Suppressor macrophage treated with lipopolysaccharide for 4 hours (primary cell): ENCODE measurements at places on chromosomes 13 and 19.

DNA sequence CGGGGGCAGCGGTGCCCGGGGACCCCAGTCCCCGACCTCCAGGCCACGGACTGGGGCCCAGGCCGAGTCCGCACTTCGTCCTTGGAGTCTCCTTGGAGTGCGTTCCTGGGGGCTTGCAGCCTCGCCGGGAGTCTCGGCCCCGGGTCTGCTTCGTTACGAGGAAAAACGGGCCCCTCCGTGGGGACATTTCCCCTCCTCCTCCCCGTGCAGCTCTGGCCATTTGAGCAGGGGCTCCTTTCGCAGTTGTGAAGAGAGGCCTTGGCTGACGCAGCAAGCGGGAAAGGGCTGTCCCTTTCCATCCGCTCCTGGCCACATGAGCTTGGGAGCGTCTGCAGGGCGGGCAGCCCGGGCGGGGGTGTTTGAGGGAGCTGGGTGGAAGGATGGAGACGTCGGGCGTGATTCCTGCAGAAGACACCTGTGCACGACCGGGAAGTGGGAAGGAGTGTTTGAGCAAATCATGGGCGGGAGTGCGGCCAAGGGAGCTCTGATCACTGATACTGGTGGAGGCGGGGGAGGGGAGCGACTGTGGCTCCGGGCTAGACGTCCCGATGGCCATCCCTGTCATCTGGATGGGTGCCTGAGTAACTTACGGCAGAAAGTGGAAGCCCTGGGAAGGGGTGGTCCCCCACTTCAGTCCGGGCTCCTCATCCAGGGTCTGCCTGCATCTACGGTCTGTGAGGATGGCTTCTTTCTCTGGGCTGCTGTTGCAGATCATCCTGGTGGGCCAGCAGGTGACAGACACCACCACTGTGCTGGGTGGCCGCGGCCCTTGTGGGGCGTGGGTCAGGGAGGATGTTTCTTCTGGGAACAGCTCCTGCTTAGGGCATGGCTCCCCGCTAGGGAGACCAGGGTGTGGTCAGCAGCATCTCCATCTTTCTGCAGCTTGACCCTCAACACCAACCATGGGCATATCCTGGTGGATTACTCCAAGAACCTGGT lies 736 bp downstream of the GPI start:
- peak; percentile 38 for DNase-seq

GRCh38 chr19:41848666-41849065 lies 3.8 kb downstream of the DMRTC2 start:
- no peak for DNase-seq

GRCh38 chr13:76164290-76164689 lies 528.2 kb downstream of the LMO7 start:
- no peak for DNase-seq

GRCh38 chr19:10430505-10431253 lies 10.3 kb downstream of the PDE4A start:
- DNase-seq: peak; percentile 72

DNA sequence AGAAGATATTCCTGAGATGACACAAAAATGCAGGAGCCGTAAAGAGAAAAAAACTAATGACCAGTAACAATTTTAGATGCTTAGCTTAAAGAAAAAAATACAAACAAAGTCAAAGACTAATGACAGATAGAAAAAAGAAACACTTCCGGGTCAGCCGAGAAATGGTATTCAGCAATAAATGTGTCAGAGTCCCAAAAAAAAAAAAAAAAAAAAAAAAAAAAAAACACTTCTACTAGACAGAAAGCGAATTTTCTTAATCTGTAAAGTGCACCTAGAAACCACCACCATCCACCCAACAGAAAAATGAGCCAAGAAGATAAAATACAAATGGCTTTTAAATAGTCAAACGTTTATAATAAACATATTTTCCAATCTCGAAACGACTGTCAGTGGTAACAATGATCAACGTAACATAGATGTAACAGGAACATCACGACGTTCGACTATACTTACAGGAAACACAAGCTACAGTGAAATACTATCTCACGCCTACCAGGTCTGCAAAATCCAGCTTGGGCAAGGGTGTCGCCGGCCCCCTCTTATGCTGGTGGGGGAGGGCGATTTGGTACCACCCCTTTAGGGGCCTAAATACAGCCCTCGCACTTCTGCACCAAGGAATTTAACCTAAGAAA lies 10.6 kb downstream of the ABHD17A start:
- DNase-seq: peak; percentile 48

DNA sequence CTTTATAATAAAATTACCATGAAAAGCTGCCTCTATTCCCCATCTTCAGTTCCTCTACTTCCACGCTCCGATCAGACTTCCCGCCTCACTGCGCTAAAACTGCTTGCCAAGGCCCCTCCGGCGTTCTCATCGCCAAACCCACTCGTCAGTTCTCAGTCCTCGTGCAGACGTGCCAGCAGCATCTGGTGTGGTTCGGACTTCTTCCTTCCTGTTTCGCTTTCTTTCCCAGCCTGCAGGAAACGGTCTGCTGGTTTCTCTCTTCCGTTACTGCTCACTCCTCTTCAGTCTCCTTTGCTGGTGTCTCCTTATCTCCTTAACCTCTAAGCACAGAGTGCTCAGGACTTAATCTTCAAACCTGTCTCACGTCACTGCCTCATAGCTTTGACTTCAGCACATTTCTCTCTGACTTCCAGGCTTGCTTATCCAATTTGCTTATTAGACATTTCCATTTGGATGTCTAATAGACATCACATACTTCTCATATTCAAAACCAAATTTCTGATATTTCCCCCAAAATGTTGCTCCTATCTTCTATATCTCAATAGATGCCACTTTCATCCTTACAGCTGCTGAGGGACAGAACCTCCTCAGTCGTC lies 40.3 kb downstream of the RCBTB2 start:
- DNase-seq: peak; percentile 90

DNA sequence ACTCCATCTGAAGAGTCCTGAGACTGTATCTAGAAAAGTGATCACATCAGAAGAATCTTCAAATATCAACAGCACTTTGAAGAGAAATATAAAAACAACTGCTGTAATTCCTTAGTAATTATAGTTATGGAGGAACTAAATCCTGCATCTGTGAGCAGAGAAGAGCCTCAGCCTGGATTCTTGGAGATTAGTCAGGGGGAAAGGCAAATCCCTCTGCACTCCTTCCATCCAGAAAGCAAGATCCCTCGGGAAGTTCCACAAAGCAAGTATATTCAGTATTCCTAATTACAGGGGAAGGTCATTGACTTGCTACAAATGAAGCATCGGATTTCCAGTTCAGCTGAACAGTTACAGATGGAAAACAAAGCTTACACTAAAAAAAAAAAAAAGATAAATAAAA lies 256.6 kb upstream of the IPO5 start:
- no peak for DNase-seq

DNA sequence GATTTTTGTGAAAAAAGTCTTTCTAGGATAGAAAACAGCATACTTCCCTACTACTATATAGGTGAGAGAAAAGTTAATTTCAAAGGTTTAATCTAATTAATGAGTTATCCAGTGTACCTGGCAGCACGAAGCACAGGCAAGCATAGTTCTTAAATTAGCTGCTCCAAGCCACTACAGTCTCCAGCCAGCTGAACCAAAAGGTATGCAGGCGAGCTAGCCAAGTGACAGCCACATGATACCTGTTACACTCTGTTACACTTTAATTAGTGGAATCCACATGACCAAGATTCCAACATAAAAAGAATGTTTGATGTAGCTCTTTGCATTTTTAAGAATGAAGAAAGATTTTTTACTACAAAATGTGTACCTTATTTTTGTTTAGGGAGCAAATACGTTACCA lies 15.5 kb downstream of the SLC25A30 start:
- no peak for DNase-seq

DNA sequence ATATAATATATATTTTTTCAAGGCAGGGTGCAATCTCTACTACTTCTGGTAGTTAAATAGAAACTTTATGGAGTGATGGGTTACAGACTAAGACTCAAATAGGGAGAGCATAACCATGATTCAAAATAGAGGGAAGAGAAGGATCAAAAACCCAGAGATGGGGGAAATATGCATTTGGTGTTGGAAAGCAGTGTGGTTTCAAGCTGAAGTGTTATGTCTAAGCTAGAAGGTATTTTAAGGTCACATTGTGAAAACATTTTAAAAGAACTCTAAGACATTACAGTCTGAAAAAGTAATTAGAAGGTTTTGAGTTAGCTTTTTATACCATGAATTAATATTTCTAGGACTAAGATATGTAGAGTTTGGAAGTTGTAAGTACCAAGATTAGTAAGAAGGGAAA lies 2741.4 kb downstream of the PCDH9 start:
- DNase-seq: no peak

DNA sequence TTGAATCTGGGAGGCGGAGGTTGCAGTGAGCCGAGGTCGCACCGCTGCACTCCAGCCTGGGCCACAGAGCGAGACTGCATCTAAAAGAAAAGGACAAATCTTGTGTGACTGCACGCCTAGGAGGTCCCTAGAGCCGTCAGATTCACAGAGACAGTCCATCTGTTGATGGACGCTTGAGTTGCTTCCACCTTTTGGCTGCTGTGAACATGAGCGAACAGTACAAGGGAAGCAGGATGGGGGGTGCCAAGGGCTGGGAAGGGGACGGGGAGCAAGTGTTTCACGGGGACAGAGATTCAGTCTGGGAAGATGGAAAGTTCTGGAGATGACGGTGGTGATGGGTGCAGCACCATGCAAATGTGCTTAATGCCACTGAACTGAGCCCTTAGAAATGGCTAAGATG lies 78.7 kb downstream of the GNG7 start:
- no peak for DNase-seq

DNA sequence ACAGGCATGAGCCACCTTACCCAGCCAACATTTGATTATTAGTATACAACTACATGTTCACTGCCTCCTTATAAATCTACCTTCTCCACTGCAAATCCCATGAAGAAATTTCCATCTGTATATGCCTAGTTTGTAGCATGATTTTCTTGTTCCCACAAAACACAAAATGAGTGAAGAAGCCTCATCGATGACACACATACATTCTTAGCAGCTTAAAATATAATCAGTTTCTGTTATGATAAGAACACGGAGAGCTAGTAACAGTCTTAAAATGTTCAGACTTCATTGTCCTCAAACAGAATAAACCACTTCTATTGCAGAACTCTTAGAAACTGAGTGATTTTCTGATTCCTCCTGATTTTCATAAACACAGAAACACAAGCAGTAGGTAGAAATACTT lies 740.5 kb downstream of the PCDH9 start:
- DNase-seq: no peak

- no peak for DNase-seq
These were observed 100.4 kb downstream of the SLC10A2 start for GRCh38 chr13:102965802-102966201.

DNA sequence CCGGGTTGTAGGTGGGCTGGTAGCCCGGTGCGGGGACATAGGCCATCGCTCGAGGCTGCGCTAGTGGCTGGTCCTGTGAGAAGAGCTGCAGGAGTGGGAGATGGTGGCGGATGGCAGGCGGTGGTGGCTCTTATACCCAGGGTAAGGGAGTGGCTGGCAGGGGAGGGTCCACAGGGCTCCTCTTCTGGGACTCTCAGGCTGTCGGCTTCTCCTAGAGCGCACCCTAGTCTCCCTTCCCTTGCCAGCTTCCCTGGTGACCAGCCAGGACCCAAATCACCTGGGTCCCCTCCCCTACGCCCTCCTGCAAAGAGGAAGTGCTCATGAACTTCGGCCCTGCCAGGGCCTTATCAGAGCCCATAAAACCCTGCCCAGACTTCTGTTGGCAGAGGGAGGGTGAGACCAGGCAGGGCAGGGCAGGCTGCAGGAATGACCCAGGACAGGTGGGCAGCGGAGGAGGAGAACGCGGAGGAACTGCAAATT lies at the start of gene LGALS4:
LGALS4 (minus strand) TSS at position 105 of the 480 bp plus-strand sequence; CDS start at position 46, 59 bp downstream.
- DNase-seq: no peak

GRCh38 chr13:46389457-46390451 lies 2.7 kb upstream of the RUBCNL start:
- DNase-seq: peak; percentile 77

DNA sequence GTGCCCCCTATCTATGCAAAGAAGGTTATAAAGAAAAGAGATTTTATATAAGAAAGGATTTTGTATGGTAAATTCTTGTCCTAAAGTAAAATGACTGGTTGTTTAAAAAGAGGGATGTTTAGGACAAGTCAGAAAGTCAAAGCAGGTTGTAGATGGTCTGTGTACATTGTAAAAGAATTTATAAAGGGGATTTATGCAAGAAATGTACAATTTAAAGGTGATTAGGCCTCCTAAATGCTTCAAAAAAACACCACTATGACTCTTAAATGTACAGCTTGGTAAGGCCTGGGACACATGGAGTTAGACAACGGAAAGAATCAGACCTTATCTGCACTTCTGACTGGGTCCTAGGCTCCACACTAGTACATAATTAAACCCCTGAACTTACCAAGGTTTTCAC lies 19.3 kb upstream of the C13orf42 start:
- no peak for DNase-seq

DNA sequence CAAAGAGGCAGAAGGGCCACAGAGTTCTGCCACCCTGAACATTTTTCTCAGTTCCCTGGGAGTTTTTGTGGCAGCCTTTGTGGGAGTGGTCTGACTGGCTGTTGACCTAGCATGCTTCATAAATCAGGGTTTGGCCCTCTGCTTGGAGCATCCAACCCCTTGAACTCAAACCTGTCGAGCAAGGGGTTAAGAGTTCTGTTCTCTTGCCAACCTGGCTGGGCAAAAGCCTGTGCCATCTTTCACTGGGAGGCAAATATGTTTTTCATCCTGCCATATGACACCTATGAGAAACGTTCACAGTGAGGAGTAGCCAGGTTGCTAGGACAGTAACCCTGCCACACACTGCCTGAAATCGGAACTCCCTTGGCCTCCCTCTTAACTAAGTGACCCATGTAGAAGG lies 7.7 kb upstream of the TEX26 start:
- no peak for DNase-seq

GRCh38 chr13:25248071-25248470 lies 39.2 kb downstream of the MTMR6 start:
- DNase-seq: peak; percentile 80

- peak; percentile 91 for DNase-seq
These were observed 25.4 kb downstream of the COMMD6 start for GRCh38 chr13:75512253-75512652.
